ENCODE measurements at places on chromosomes 3 and 15. TPM values are rescaled to one million over a fixed set of nuclear protein-coding genes. Genes with fewer than 3 reads are reported as not detected.

Gene TRPM1
- not detected for total RNA-seq

Gene KCNMB2
- total RNA-seq: not detected

Gene MEX3B
- total RNA-seq: 0.63 TPM

DNA sequence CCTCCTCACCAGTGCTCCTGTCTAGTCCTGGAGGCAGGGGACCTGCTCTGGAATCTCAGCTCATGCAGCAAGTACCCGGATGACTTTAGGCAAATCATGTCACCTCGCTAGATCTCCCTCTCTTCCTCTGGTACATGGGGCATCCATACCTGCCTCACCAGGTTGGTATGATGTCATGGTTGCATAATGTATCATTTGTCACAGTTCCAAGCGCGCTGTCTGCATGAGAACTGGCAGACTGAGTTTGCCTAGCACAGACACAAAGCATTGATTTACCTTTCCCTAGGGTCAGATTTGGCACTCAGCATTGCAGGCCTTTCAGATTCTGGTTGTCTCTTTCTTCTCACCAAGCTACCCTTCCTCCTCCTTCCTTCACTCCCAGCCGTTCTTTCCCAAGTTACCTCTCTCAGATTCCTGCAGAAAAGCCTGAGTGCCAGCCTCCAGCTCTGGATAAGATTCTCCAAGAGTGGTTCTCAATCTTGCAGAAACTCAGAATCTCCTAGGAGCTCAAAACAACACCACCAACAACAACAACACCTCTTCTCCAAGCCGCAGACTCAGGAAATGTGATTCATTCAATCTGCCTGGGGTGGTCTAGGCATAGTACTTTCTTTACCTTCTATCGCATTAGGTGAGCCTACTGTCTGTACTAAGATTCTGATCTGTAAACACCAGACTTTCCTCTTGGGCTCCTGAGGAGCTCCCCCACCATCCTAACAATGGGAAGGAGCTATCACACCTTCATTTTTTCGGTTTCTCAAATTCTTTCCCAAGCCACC, 29.5 kb downstream of the FAM43A start:
- no peak overlapping the region for H3K4me3 ChIP-seq
- H3K27ac ChIP-seq: no peak overlapping the region
- H3K27me3 ChIP-seq: no peaks in the 10 kb centered on the region
- DNase-seq: no peak
- H3K4me1 ChIP-seq: no peaks in the 10 kb centered on the region
- no peaks in the 10 kb centered on the region for H3K36me3 ChIP-seq

DNA sequence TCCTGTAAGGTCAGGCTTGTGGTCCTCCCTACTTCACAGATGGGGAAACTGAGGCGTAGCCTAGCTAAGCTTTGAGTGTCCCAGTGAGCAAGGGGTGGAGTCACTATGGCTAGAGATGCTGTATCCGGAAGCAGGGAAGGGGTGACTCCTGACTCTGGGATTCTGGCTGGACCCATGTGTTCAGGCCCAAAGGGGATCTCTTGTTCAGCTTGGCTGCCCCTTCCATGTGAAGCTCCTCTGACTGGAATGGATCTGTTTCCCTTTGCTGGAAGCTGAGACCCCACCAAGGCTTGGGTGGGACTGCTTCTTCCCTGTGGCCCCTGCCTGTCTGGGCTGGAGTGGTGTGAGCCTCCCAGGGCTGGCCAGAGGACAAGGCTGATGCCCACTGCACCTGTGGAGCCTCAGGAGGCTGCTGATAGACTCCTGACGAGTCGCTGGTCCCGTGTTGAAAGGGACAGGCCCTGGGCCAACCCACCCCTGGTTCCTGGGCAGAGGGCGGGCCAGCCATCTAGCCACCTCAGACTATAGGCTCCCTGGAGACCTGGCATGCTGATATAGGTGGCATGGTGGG, 1.0 kb downstream of the MAPKAPK3 start:
- no peaks in the 10 kb centered on the region for H3K27me3 ChIP-seq
- H3K36me3 ChIP-seq: peaks cover 7% of the 10 kb centered on the region
- peak overlapping the region; percentile 77 for H3K4me3 ChIP-seq

DNA sequence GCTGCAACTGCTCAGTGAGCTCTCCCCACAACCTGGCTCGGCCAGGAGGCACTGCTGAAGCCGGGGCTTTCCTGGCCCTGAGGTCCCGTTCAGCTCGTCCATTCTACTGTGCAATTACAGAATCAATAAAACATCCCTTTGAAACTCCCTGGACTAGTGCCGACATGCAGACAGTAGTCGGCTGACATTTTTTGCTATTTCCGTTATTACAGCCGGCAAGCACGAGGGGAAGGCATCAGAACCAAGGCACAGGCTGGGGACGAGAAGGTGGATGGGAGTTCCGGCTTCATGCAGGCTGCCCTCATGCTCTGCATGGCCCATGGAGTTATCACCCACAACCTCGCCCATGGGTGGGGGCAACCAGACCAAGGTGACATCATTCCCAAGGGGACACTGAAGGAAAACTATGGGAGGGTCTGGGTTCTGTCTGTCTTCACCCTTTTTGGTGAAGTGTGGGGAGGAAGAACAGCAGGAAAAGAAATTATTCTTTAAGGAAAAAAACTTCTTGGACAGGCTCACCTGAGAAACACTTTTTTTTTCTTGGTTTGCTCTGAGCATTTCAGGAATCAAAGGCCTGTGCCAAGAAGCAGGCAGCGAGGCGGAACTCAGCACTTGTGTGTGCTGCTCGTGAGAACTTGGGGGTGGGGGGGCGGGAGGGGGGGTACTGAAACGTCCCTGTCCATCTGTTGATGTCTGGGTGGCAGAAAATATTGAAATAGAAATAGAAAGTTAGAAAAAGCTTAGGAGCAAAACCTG, 154.5 kb downstream of the FOXP1 start:
- no peak for DNase-seq
- peaks cover 76% of the 10 kb centered on the region for H3K4me1 ChIP-seq
- peak overlapping the region; percentile 66 for H3K27ac ChIP-seq
- no peaks in the 10 kb centered on the region for H3K27me3 ChIP-seq
- peak overlapping the region; percentile 2 for H3K4me3 ChIP-seq

DNA sequence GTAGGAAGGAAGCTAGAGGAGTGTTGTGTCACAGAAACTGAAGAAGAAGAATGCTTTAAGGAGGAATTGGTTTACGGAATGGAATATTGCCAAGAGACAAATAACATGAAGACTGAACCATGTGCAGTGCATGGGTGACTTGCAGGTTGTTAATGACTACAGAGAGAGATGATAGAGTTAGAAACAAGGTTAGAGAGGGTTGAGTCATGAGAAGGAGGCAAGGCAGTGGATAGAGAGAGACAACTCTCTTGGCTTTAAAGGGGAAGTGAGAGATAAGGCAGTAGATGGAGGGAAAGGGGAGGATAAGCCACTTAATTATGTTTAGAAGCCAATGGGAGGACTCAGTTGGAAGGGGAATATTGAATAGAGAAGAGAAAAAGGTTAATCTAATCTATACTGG, 119.3 kb upstream of the CCNL1 start:
- DNase-seq: no peak
- H3K4me1 ChIP-seq: no peaks in the 10 kb centered on the region
- no peak overlapping the region for H3K27ac ChIP-seq

DNA sequence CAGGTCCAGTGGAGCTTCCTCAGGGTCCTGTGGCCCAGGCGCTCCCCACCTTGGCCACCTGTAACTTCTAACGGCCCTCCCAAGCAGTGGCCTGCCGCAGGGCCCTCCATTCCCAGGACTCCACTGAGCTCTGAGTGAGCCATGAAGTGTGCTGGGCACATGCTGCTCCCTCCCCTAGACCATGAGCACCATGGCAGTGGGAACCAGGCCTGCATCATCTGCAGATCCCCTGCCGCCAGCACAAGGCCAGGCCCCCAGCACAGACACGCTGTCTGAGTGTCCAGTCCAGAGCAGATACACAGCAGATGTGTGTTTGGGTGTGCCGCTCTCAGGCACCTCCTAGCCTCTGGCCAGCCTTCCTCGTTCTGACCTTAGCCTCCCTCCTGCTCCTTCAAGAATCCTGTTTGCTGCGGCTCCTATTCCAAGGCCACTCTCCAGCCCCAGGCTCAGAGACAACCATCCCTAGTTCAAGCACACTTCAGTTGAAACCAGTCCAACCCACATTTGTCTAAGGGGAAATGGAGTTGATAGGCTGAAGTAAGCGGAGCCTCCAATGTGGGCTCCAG, 7.0 kb upstream of the KLF15 start:
- no peak overlapping the region for H3K4me3 ChIP-seq
- no peak overlapping the region for H3K27ac ChIP-seq
- H3K4me1 ChIP-seq: no peaks in the 10 kb centered on the region
- peaks cover 13% of the 10 kb centered on the region for H3K27me3 ChIP-seq

DNA sequence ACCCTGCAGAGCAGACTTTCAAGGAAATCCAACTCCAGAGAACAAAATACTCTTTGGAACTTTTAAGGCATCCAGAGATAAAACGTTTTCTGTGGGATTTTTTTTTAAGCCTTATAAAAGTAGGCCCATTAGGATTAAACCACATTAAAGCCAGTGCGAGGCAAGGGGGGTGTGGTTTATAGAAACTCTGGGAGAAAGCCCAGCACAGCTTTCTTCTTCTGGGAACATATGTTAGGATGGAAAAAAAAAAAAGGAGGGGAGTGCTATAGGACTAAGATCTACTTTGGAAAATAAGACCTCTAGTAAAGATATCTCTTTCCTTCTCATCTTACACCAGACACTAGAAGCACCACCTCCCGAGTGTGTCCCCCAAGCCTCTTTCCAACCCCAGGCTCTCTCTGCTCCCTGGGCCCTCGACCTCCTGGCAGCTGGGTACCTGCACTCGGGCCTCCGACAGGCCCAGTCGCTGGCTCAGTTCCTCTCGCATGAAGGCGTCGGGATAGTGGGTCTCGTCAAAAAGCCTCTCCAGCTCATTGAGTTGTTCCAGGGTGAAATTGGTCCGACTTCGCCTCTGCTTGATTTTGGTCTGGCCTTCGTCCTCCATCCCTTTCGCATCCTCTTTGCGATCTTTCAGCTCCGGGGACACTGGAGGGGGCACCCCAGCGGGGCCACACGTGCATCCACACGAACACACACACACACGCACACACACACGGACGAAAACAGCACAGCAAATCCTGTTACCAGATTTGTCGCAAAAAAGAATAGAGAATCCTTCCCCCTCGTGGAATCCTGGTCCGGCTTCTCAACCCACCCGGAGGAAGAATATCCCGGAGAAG, 3.8 kb downstream of the SHOX2 start:
- H3K4me3 ChIP-seq: no peak overlapping the region
- DNase-seq: peak; percentile 36
- H3K4me1 ChIP-seq: peaks cover 60% of the 10 kb centered on the region
- H3K36me3 ChIP-seq: no peaks in the 10 kb centered on the region

GRCh38 chr3:124965413-124965812, 30.9 kb upstream of the MUC13 start:
- no peak for DNase-seq
- H3K27me3 ChIP-seq: no peaks in the 10 kb centered on the region
- H3K4me3 ChIP-seq: no peak overlapping the region
- no peaks in the 10 kb centered on the region for H3K36me3 ChIP-seq
- no peaks in the 10 kb centered on the region for H3K4me1 ChIP-seq
- no peak overlapping the region for H3K27ac ChIP-seq

- DNase-seq: no peak
- peaks cover 3% of the 10 kb centered on the region for H3K27me3 ChIP-seq
- no peak overlapping the region for H3K27ac ChIP-seq
- H3K4me3 ChIP-seq: no peak overlapping the region
- H3K4me1 ChIP-seq: no peaks in the 10 kb centered on the region
- H3K36me3 ChIP-seq: no peaks in the 10 kb centered on the region
These were observed 27.8 kb upstream of the GOLIM4 start for GRCh38 chr3:168123201-168124176.

DNA sequence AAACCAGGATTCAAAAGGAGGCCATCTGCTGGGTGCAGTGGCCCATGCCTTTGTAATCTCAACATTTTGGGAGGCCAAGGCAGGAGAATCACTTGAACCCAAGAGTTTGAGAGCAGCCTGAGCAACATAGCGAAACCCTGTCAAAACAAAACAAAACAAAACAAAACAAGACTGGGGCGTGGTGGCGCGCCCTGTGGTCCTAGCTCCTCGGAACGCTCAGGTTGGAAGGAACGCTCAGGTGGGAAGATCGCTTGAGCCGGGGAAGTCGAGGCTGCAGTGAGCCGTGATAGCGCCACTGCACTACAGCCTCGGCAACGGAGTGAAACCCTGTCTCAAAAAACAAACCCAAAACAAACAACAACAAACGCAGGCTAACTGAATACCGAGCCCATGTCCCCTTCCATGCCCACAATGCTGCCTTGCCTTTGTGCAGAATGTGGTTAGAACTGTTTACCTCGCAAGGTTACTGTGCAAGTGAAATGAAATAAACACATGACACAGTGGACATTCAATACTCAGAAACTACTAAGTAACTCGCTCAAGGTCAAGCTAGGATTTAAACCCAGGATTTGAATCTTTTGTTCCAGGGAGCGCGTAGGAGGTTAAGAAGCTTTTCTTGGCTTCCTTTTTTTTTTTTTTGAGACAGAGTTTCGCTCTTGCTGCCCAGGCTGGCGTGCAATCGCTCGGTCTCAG, 766 bp upstream of the EMC4 start:
- peaks cover 8% of the 10 kb centered on the region for H3K4me1 ChIP-seq
- H3K27ac ChIP-seq: peak overlapping the region; percentile 77
- H3K27me3 ChIP-seq: no peaks in the 10 kb centered on the region
- peak overlapping the region; percentile 77 for H3K4me3 ChIP-seq
- DNase-seq: no peak

GRCh38 chr15:26682598-26683164, 90.2 kb downstream of the GABRB3 start:
- H3K27ac ChIP-seq: no peak overlapping the region
- no peaks in the 10 kb centered on the region for H3K4me1 ChIP-seq
- H3K27me3 ChIP-seq: no peaks in the 10 kb centered on the region
- no peak for DNase-seq

DNA sequence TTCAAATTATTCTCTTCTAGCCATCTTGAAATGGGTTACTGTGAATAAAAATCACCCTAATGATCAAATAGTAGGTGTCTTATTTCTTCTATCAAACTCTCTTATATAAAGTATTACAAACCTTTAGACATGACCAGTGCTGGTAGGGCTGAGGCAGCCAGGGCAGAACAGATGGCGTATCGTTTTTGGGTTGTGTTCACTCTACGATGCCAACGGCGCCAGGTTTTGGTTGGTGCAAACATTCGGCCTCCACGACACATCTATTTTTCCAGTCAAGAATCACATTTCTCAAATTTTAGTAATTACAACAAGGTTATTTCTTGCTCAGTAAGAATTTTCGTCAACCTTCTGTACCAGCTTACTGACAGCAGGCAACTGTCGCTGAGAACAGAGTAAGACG, 2.2 kb downstream of the RPL4 start:
- no peaks in the 10 kb centered on the region for H3K27me3 ChIP-seq
- H3K27ac ChIP-seq: no peak overlapping the region
- peaks cover 58% of the 10 kb centered on the region for H3K36me3 ChIP-seq
- H3K4me3 ChIP-seq: no peak overlapping the region

GRCh38 chr15:72110355-72110754, 7.6 kb downstream of the MYO9A start:
- no peak overlapping the region for H3K27ac ChIP-seq
- H3K4me1 ChIP-seq: no peaks in the 10 kb centered on the region
- H3K36me3 ChIP-seq: no peaks in the 10 kb centered on the region
- H3K4me3 ChIP-seq: no peak overlapping the region
